ENCODE measurements at places on chromosomes 2 and 18.

DNA sequence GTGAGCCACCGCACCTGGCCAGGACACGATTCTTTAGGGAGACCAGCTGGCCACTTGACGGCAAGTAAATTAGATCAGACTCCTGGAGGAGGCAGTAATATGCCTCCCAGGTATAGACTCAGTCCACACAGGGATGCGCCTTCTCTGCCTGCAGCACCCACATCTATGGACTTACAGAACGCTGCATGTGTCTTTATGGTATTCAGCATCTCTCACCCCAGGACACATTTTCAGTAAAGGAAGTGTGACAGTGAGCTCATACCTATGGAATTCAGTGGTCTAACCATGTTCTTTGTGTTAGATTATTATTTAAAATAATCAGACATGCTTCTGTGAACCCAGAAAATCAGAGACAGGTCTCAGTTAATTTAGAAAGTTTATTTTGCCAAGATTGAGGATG lies 5.9 kb upstream of the NARS1 start:
- DNase-seq = no peak

- DNase-seq = no peak
Observed at GRCh38 chr2:72211777-72212485, 64.3 kb upstream of the CYP26B1 start.

GRCh38 chr2:9782197-9782719 lies 61.0 kb upstream of the TAF1B start:
- DNase-seq = peak; percentile 42

DNA sequence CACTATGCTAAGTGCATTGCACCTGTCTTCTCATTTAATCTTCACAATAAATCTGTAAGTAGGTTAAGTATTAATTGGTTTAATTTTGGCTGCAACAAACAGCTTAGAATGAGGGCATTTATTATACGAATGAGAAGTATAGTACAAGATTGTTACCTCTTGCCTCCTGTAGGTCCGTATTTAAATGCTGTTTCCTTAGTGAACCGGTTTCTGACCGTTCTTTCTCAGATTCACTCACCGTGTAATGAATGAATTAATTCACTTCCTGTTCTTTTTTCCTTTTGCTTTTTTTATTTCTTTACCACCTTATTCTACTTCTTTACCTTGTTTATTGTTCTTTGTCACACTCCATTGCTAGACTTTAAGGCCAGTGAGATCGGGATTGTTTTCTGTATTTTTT lies 153.8 kb upstream of the RASGRP3 start:
- DNase-seq = no peak

- no peak for DNase-seq
Observed at GRCh38 chr2:235043762-235044500, 92.1 kb downstream of the SH3BP4 start.

GRCh38 chr2:232876978-232877441 lies 6.9 kb downstream of the SNORC start:
- no peak for DNase-seq

DNA sequence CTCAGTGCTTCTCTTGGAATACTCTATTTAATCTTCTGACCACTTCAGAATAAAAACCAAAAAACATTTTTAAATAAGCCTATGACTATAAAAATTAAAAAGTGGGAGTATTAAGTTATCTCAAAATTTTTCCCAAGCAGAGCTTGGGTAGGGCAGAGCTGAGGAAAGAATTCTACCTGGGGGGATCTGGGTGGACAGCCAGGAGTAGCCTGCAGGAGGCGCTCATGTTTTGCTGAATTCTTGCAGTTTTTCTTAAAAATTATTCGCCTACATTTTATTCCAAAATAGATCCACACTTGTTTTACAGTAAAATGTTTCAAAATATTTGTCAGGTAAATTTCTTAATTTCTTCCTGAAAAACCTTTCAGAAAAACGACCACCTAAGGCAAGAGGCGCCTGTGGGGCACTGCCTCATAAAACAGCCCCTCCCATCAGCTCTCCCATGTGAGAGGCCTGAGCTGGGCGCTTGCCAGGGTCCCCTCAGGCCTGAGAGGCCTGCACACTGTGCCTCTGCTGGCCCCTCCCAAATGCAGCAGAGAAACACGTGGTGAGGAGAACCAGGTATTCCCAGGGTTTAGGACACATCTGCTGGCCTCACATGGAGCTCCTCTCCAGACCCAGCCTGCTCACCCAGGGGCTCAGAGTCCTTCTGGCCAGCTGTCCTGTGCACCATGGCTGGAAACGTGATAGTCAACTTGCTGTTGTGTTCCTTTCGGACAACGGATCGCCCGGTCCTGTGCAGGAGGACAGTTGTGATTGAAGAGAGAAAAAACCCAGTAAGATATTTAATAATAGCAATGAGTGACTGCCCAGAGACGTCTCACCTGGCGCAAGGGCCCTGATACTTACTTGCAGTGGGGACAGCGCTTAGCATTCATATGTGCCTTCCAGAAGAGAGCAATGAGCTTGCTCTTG lies 17.5 kb downstream of the POLR1A start:
- no peak for DNase-seq

GRCh38 chr2:61619561-61619960 lies 81.4 kb upstream of the XPO1 start:
- DNase-seq = no peak

DNA sequence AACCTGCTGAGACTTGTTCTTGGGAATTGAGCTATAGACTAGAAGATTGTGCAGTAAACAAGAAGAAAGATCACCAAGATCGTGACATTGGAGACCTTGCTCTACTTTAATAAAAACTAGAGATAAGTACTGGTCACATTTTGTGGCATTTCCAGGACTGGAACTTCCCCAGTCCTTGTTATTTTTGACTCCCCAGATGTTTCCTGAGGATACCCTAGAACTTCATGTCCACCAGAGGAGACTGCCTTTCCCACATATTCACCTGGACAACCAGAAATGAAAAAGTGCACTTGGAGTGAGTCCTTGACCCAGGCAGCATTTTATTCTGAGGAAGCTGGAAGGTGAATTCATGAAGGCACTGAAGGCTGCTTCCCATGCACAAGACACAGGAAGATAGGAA lies 5.7 kb downstream of the CD207 start:
- no peak for DNase-seq
